ENCODE measurements at places on chromosomes 4 and X.

GRCh38 chr4:185587427-185588161 is 52.3 kb upstream of the PDLIM3 start:
- peak; percentile 77 for DNase-seq

DNA sequence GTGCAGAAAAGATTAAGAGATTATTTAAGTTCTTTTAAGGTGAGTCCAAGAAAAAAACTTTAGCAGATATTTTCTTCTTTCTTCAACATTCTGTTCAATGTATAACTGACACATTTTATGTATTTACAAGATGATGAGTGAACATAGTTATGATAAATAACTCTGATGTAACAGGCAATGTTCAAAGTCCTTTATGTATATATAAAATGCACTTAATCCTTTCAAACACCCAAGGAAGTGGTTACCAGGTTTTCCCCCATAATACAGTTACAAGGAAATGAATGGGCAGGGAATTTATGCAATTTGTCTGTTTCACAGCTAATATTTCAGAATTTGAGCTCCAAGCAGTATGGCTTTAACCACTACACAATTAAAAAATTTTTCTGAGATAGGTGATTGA is 8.2 kb downstream of the CXCL3 start:
- DNase-seq = no peak

- peak; percentile 33 for DNase-seq
Observed at GRCh38 chrX:126770179-126770578, 49.4 kb upstream of the PRR32 start.

GRCh38 chr4:103144926-103145325 is 45.3 kb upstream of the BDH2 start:
- no peak for DNase-seq

GRCh38 chr4:184293552-184293951 is 75.9 kb upstream of the ENPP6 start:
- DNase-seq = no peak

DNA sequence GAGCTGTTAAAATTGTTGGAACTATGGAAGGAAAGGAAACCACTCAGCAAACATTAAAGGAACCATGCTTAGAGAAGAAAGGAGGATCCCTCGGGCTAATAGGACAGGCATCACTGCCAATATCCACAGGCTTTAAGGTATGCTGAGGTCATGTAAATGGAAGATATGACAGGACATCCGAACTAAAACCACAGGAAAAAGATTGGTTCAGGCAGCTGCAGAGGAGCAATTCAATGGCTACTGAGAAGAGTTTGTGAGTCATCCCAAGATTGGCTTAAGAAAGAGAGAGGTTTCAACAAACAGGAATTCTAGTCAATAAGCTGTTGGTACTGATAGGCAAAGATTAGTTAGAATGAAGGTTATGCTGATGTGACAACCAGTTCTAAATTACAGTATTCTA is 106.4 kb upstream of the FAM241A start:
- no peak for DNase-seq

GRCh38 chr4:8419222-8420041 is 21.1 kb downstream of the ACOX3 start:
- DNase-seq = no peak

DNA sequence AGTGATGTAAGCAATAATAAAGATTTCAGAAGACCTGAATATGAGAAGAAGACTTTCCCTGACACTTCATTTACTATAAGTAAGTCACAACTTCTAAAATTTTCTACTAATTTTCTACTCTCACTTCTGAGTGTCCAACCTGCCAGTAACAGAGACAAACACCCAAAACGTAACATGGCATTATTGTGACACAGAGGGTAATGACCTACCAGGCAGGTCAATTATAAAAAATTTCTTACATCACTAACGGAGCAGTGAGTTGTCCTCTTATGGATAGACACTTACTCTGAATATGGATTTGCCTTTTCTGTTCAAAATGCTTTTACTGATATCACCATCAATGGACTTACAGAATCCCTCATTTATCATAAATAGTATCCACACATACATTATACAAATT is 405.9 kb upstream of the MAGEB16 start:
- no peak for DNase-seq
